ENCODE measurements at places on chromosomes 13 and 19. TPM values are rescaled to one million over a fixed set of nuclear protein-coding genes. Genes with fewer than 3 reads are reported as not detected.

LSM7 gene
- 76.6 TPM for total RNA-seq

TUBA3C gene
- not detected for total RNA-seq

CYP2A6 gene
- total RNA-seq = not detected

CNN1 gene
- total RNA-seq = 1,035 TPM

RAB3A gene
- not detected for total RNA-seq

ATP4B gene
- not detected for total RNA-seq

APC2 gene
- 0.72 TPM for total RNA-seq

KIRREL2 gene
- not detected for total RNA-seq

ADAMTSL5 gene
- 5.1 TPM for total RNA-seq

IRS2 gene
- total RNA-seq = 12.0 TPM

FAM216B gene
- 1.2 TPM for total RNA-seq

KLK15 gene
- total RNA-seq = 1.2 TPM

MIA gene
- total RNA-seq = 14.9 TPM

RHPN2 gene
- total RNA-seq = 4.1 TPM

TEX26 gene
- not detected for total RNA-seq

PRTN3 gene
- total RNA-seq = not detected

CDX2 gene
- total RNA-seq = 0.24 TPM

ONECUT3 gene
- 0.48 TPM for total RNA-seq

ZNF296 gene
- not detected for total RNA-seq

FAM124A gene
- 3.6 TPM for total RNA-seq

TMIGD2 gene
- total RNA-seq = not detected

SCAF1 gene
- total RNA-seq = 7.9 TPM

ZNF91 gene
- total RNA-seq = 51.8 TPM

Measured in umbilical cord (tissue), 2 donors.